ENCODE measurements at places on chromosomes 3 and 15.

DNA sequence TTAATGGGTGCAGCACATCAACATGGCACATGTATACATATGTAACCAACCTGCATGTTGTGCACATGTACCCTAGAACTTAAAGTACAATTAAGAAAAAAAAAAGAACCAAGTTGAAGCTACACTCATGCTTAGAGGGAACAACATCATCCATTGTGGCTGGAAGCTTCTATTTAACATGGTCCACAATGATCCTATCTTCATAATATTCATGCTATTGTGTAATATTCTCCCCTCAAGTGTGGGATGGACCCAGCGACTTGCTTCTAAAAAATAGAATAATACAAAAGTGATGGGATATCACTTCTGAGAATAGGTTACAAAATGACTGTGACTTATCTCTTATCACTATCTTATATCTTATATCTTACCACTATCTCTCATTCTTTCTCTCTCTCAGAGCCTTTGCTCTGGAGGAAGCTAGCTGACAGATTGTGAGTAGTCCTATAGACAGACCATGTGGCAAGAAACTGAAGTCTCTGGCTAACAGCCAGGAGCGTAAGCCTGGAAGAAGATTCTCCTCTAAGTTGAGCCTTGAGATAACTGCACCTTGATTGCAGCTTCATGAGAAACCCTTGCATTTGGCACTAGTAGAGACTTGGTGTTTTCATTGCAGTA is 198.5 kb upstream of the MRPL3 start:
- no peak for DNase-seq

GRCh38 chr15:38559131-38559530 is 5.5 kb downstream of the RASGRP1 start:
- no peak for DNase-seq

DNA sequence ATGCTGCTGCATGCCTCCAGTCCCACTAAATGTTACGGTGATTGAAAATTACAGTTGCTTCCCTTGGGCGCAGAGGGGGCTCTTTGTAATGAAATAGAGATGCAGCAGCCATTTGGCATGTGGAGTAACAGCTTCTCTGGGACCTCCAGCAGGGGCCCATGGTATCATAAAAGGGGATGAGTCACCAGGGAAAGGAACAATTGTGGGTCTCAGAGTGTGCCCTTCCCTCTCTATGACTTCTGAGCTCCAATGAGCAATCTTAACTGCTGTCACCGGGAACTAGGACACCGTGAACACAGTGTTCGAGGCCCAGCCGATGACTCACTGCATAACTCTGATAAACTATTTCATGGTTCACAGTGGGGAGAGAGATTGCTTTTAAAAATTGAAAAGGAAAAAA is 164.8 kb upstream of the NUDT16 start:
- no peak for DNase-seq

DNA sequence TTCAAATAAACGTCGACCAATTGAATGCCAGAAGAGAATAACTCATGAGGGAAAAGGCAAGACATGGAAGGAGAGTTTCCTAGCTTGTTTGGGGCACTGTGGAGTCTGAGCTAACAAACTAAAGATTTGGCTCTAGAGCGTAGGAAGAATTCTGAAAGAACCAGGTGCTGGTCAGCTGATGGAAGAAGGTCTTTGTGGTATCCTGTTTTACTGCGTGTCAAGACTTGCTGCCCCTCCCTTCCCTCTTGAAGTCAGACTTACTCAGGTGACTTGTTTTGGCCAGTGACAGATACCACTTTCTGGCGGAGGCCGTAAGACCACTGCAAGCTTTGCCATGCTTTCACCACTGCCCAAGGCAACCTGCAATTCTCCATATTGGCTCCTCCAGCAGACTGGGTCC is 673 bp upstream of the HCLS1 start:
- no peak for DNase-seq

DNA sequence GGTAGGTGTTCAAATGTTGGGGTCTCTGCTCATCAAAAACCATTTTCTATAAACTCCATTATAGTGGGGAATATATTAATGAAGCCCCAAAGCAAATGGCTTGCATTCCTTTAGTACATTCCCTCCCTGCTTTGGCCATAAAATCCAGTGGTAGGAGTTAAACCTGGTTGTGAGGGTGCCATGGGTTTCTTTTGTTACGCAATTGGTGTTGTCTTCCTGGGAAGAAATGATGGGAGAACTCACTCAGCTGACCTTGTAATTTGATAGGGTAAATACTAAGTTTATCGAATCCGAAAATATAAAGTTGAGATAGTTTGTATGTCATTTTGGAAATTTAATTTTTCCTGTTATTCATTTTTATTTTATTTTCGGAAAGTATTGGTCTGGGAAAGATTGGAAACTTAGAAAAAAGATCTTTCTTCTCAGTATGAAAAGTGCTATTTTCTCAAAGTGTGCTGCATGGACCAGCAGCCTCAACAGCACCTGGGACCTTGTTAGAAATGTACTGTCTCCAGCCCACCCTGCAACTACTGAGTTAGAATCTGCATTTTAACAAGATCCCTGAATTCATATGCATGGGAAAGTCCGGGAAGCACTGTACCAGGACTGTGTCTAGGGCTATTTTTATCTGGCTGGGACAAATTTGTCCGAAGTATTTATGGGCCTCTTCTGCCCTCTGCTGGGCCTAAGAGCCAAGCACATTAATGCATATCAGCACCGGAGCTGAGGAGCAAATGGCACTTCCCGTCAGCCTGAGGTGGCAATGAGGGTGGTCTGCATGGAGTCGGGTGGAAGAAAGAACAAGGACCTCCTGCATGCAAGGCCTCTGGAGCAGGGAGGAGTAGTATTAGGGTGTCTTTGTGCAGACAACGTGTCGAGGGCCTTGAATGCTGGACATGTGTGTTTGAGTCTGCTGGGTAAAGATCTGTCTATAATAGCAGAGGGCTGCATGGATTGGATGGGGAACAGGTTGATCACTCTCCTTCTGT is 54.7 kb downstream of the FAM81A start:
- no peak for DNase-seq

- no peak for DNase-seq
These were observed 1.1 kb downstream of the CNBP start for GRCh38 chr3:129182390-129183185.

DNA sequence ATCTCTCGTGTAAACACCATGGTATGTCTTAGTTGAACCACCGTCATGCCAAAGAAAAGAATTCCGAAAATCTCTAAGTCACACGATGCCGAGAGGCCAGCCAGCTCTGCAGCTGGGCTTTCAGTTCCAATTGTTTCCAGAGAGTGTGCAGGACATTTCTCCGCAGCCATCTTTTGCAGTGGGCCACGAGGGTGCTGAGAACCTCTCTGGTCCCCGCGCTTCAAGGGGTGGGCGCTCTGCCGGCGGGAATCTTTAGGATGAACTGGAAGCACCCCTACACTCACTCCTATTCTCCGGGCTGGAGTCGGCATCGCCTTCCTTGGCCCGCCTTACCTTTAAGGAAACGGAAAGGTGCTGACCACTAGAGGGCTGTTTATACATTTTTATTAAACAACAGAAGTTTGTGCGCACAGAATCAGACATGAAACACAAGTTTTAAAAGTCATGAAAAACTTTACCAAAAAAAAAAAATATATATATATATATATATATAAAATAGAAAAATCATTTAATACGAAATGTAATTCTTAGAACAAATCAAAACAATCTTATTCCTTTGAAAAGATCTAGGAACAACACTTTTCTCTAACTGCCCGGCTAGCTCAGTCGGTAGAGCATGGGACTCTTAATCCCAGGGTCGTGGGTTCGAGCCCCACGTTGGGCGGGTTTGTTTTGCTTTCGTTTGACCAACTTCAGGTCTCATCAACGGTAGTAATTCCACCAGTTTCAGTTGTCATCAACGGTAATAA is 12.5 kb upstream of the MORF4L1 start:
- DNase-seq: peak; percentile 65

DNA sequence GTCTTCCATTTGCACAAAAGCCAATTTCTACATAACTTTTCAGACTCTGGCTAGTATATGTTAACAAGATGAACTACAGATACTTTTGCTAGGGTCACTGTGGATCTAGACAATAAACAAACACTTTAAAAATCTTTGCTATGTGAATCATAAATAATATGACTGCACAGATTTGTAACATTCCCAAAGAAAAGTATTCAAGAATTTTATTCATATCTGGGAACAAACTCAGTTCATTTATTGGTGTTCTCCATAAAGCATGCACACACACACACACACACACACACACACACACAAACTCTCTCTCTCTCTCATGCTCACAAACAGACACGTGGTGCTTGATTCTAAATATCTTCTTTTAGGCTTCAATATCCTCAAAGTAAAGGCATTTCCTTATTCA is 18.8 kb upstream of the THRB start:
- no peak for DNase-seq

DNA sequence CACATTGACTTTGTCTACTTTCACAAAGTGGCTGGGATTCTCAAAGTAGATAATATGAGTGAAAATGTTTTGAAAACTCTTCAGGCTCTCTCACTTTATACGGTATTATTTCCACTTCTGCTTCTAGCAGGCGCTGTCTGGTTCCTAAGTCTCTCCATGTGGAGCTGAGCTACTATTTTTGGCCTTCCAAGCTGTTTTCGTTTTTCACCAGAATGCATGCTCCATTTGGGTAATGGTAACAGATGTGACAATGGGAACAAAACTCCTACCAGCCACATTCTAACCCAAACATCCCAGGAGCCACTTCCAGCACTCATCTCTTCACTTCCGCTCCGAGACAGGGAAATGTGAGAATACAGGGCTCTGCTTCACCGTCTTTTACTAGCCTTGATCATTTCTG is 586.7 kb downstream of the NTRK3 start:
- no peak for DNase-seq

GRCh38 chr15:71723344-71723743 is 87.0 kb upstream of the NR2E3 start:
- DNase-seq: no peak

DNA sequence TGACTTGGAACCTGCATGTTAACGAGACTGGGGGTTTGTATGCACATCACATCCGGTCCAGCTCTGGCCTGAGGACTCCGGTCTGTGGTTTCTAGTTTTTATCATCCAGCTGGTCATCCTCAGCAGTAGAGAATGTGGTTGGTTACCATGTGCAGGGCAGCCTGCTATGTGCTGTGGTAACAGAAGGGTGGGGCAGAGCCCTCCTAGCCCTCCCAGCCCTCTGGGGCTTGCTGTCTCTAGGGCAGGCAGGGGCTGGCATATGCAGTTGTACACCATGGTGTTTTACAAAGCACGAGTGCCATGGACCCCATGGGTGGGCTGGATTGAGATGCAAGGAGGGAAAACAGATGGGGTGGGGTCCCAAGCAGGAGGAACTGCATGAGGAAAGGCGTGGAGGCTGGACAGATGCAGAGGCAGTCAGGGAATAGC is 70.2 kb downstream of the APBA2 start:
- no peak for DNase-seq

- no peak for DNase-seq
These were observed 58.3 kb downstream of the LRRC49 start for GRCh38 chr15:70950953-70951352.

- DNase-seq: no peak
These were observed 208.8 kb downstream of the GABRG3 start for GRCh38 chr15:27179789-27180188.

GRCh38 chr15:75452364-75452864 is 924 bp upstream of the SIN3A start:
- DNase-seq: peak; percentile 48

DNA sequence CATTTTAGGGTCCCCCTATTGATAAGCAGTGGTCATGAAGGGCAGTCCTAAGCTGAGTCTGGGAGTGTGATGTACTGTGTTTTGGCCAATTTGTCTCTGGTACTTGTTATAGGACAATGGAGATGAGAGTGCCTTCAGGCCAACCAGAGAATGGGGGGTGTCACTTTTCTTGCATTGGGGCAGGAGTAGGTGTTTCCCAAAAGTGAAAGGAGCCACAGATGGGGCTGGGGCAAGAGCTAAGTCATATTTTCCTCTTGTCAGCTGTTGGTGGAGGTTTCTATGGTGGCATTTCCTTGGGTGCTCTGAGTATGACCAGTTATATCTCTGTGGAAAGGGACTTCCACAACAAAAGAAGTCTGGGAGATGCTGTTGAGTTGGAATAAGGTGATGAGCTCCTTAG is 24.7 kb upstream of the BSN start:
- no peak for DNase-seq

DNA sequence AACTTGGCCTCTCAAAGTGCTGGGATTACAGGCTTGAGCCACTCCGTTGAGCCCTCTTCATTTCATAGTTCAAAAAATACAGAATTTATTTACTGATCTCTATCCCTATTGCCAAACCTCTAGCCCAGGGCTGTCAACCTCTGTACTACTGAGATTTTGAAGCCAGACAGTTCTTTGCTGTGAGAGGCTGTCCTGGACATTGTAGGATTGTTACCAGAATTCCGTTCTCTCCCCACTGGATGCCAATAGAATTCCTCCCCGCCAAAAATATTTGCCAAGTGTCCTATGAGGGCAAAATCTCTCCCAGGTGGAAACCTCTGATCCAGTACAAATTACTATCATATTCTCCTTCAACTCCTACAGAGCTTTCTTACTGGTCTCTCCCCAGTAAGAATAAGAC is 29.6 kb upstream of the ADAMTS9 start:
- no peak for DNase-seq

GRCh38 chr15:88383354-88383753 is 83.8 kb downstream of the MRPL46 start:
- no peak for DNase-seq

- no peak for DNase-seq
These were observed at the start of gene MYD88 for GRCh38 chr3:38138349-38139190. TSS of gene MYD88 (plus strand) at chr3:38138661. CDS start at chr3:38138701, 40 bp downstream.

GRCh38 chr15:39907216-39907615 is 12.8 kb downstream of the GPR176 start:
- no peak for DNase-seq

GRCh38 chr3:131989318-131989717 is 45.5 kb downstream of the CPNE4 start:
- no peak for DNase-seq

DNA sequence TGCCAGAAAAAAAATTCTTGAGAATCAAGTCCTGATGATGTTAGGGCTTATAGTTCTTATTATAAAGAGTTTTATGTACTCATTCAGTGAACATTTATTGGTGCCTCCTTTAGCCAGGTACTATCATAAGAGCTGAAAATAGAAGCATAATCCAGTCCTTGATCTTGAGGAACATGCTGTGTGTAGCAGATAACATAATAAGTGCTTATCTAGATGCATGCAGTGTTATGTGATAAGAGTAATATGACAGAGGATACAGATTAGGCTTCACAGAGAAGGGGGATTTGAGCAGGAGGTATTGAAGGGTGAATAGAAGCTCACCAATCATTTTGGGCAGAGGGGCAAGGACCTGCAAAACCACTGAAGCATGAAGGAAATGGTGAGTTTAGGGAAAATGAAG is 1.1 kb downstream of the CCR2 start:
- DNase-seq: no peak

GRCh38 chr15:94917068-94917467 is 685.7 kb downstream of the MCTP2 start:
- no peak for DNase-seq

DNA sequence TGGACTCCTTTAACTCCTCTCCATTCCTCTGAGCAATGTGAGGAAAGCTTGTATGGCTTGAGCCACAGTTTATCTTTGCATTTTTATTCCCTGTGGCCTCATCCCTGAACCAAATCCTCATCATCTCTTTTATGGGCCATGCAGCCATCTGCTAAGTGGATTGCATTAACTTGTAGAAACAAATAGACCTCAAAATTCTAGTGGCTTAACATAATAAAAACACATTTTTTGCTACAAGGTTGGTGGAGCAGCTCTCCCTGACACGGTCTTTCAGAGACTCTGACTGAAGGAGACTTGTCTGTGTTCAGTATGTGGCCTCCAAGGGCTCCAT is 135.3 kb downstream of the RPL22L1 start:
- DNase-seq: no peak

- DNase-seq: no peak
These were observed 88.9 kb downstream of the ASB7 start for GRCh38 chr15:100691321-100691720.

GRCh38 chr3:9742560-9742959 is 7.2 kb upstream of the OGG1 start:
- DNase-seq: no peak

All from NCI-H2081 treated with DMSO at 0.1 percent for 48 hours (cell line).